ENCODE measurements at places on chromosomes 1 and 21.

DNA sequence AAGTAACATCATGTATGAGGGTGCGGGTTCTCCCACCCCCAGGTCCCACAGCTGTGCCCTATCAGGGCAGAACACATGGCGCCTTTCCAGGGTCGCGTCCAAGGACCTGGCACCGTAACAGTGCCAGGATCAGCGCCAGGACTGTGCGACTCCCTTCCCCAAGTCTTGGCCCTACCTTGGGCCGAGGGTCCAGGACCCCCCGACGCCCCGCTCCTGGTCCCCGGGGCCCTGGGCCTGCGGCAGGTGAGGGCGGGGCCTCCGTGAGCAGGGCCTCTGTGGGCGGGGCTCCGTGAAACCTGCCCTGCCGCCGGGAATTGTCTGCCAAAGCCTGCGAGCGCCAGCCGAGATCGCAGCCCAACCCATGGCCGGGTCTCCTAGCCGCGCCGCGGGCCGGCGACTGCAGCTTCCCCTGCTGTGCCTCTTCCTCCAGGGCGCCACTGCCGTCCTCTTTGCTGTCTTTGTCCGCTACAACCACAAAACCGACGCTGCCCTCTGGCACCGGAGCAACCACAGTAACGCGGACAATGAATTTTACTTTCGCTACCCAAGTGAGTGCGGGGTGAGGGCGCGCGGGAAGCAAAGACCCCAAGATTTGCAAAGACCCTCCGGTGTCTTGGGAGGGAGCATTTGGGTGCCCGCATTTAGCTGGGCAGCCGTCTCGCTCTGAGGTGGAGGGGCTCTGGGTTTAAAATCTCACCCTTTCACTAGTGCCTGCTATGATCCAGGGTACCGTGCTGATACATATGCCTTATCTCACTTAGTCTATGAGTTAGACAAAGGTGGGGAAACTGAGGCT, at the start of gene RHBG:
RHBG (plus strand) TSS at position 323 of the 796 bp plus-strand sequence; CDS start at position 362, 39 bp downstream.
- no peak for DNase-seq

DNA sequence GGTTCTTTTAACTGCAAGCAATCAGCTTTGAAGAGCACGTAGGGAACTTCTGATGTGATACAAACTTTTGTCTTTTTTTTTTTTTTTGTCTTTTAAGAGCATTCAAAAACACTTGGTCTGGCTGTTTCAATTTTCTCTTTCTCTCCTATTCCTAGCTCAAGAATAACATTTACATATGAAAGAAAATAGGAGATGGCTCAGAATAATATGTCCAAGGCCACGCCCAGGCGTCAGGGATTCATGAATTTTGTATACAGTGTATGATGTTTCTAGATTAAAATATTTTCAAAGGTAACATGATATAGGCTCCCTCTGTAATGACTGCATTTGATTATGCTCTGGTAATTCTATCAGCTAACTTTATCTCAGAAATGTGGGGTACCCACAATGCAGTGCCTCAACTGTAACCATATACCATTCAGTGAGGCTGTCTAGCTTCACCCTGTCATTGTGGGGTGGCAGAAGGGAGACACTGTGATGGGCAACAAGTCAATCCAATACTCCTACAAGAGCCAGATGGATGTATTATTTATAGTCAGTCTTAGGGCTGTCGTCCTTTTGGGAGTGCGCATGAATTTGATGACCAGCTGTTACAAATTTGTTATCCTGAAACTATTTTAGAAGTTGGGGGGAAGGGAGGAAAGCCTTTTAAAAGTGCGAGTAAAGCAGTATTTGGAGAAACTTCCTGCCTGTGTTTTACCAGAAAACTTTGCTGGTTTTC, 1.5 kb upstream of the AKNAD1 start:
- DNase-seq: no peak

GRCh38 chr1:155044812-155045657, 6.1 kb upstream of the ADAM15 start:
- peak; percentile 51 for DNase-seq

- no peak for DNase-seq
Observed at GRCh38 chr21:18023157-18023556, 204.0 kb upstream of the C21orf91 start.

DNA sequence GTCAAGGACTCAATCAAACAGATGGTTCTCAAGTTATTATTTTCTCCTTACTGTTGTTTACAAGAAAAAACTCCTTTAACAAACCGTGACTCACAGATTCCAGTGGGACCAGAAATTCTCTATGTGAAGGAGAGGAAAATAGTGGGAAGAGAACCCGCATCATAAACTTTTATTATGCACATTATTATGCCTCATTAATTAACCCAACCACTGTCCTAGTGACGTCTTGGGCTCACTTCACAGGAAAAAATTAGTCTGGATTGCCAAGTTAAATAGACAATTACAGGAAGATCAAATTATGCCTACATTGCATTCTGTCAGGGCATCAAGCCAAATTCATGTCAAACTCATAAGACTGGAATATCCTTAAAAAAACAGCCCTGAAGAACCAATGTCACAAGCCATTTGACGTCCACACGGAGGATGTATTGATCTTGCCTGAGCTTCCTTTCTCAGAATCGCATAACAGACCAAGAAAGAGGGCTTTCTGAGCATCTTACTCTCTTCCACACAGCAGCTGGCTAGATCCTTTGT, 347.8 kb downstream of the DUSP10 start:
- no peak for DNase-seq

- DNase-seq: no peak
Observed at GRCh38 chr1:109762821-109763645, 690 bp downstream of the EPS8L3 start.

DNA sequence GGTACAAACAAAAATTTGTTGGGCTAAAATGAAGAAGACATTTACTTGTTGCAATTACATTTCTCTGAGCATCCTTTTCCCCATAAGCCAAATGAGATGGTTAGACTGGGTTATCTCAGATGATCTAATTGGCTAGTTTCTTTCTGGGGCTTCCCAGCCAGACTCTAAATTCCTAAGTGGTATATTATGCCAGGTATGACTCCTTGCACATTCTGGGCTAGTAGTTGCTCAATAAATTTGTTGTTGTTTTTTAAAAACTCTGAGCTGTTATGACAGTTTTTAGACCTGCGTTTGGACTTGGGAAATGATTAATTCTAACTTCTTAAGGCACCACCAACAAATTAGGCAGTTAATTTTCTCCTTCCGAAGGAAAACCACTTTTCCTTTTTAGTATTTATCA, 66.1 kb downstream of the UCK2 start:
- DNase-seq: no peak

DNA sequence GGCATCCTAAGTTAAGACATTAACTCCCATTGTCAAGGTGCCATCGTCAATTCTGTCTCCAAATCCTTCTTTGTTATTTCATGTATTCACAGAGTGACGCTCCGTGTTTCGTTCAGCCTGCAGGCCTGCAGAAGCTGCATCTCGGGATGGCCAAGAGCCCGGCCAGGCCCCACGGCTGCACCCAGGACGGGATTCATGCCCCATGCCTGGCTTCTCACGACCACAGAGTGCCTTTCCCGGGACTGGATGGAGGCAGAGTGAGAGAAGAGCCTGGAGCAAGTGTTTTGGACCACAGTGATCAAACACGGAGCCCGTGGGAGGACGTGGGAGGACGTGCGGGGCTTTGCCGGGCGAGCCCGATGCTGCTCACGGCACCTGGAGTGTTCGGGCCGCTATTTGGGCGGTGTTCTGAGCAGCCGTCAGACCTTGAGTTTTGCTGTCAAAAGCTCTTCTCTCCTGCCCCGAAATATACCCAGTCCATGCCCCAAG, 56.8 kb downstream of the COL6A1 start:
- DNase-seq: no peak

- no peak for DNase-seq
Observed at GRCh38 chr1:34750610-34751009, 4.2 kb upstream of the GJB5 start.

- DNase-seq: no peak
Observed at GRCh38 chr21:44434568-44434925, 20.8 kb upstream of the LRRC3 start.

- DNase-seq: no peak
Observed at GRCh38 chr1:221810406-221810805, 68.5 kb upstream of the DUSP10 start.

DNA sequence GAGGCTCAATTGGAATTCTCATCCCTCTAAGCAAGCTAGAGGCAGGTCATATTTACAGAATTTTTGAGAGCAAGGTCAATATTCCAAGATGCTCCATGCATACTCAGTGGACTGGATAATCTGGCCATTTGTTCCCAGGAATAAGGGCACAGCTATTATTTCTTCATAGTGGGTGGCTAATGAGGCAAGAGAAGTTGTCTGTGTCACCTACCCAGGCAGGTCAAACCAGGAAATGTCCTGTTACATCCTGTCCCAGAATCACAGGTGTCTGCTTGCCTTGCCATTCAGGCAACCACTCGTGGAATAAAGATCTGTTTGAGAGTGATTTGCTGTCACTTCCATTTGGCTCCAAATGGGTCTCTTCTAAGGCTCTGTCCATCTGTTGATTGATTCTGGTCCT, 85.2 kb upstream of the ZP4 start:
- DNase-seq: no peak

GRCh38 chr1:197781968-197782721, 6.9 kb upstream of the DENND1B start:
- DNase-seq: no peak

GRCh38 chr1:117735045-117735992, 129.5 kb downstream of the TENT5C start:
- no peak for DNase-seq

GRCh38 chr1:21670059-21670881, 1.1 kb upstream of the RAP1GAP start:
- no peak for DNase-seq

- DNase-seq: no peak
Observed at GRCh38 chr1:245842106-245842505, 665.0 kb downstream of the SMYD3 start.

- DNase-seq: no peak
Observed at GRCh38 chr1:29584362-29584761, 348.0 kb downstream of the PTPRU start.

DNA sequence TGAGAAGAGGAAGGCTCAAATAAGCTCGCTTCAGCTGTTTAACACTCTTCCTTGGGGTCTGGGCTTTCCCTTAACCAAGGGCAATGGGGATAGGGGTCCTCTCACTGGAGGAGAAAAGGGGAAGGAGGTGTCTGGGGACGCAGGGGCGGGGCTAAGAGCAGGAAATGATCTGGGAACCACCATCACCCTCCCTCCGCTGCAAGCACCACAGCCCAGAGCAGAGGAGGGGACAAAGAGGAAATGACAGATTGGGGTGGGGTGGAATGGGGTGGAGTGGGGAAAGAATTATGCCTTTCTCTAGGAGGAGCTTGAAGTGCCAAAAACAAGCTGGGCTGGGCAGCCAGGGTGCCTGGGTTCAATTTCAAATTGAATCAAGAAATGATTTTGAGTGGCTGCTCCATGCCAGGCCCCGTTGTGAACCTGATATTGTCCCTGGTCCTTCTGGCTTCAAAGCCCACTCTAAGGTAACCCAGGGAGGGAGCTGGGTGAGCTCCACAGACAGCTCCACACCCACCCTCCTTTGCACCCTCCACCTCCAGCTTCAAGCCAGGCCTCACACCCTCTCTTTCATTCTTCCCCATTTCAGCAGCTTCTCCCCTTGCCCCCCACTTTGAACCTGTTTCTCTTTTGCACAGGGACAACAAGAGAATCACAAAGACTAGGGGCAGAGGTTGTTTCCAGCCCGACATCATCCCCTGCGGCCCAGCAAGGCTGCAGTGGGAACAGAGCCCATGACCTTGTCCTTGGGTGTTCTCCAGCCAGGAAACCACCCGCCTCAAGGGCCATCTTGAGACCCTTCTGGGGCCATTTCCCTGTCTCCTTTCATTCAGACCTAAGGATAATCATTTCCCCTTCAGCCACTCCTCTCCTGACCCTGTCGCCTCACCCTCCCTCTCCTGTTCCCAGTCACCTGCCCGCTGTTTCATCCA, 1.1 kb downstream of the ARHGAP30 start:
- peak; percentile 82 for DNase-seq

DNA sequence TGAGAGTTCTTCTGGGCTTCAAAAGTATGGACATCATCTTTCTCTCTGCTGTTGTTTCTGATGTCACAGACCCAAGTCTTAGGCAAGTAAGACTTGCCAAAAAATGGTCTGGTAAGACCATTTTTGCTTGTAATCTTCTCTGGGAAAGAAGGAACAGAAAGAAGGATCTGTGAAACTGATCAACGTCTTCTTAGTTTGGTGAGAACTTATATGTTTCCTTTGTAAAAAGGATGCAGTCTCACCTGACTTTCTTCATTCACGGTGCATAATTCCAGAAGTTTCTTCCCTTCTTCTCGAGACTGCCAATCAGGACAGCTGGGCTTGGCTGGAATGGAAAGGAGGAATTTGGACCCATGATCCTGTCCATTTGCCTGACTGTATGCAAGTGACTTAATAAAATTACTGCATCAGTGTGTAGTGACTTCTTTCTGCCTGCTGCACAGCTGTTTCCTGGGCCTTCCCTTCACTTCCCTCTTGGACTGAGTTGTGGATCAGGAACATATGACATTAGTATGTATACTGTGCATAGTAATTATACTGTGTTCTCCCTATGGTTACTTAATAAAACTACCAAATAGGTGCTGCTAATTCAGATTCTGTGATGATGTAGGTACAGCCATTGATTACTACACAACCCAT, 7.6 kb upstream of the DENND1B start:
- no peak for DNase-seq

DNA sequence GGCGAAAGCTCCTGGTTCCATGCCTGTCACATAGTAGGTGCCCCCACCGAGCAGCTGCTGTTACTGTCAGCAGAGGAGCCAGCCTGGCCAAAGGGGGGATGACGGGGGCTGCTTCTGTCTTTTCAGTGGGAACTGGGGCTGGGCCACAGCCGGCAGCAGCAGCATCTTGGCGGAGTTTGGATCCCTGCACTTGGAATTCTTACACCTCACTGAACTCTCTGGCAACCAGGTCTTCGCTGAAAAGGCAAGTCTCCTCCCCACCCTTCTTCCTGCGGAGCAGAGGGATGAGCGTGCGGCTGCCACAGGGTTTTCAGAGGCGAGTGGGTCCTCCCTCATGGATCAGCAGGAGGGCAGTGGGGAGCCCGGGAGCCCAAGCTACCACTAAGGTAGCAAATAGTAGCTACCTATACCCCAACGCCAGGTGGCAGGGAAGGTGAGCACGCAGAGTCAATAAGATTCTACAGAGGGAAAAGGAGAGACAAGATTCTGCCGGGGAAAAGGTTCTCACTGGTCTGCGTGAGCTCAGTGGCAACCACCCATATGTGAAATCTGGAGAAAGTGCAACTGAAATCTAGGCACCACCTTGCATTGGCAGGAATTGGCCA, 41.4 kb upstream of the SELENON start:
- DNase-seq: no peak

DNA sequence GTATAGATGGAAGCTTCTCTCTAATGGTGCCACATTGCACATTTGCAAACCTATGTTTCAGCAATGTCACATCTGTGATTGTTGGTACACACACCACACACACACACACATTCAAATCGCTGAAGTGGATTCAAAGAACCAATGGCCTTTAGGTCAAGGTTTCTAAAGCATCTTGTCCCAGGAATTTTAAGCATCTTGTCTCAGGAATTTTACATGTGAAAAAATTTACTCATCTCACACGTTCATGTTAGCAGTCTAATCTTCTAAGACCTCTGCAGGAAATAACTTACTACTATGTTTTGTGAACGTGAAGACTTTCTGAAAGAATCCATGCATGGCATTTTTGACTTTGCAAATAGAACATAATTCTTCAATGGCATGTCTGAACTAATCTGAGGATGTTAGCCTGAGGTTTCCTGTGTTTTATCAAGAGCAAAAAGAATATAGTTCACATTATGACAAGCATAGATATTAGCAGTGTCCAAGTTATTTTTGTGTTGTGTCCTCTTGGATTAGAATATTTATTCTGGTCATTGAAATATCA, 125.1 kb downstream of the CYYR1 start:
- DNase-seq: no peak
